ENCODE measurements at places on chromosomes 5 and 9.

GRCh38 chr9:86186696-86187095, 72.8 kb downstream of the C9orf153 start:
- no peaks in the 10 kb centered on the region for H3K36me3 ChIP-seq
- no peak overlapping the region for H3K4me3 ChIP-seq
- H3K4me1 ChIP-seq: no peaks in the 10 kb centered on the region
- no peaks in the 10 kb centered on the region for H3K27me3 ChIP-seq
- DNase-seq: no peak

- H3K4me3 ChIP-seq: no peak overlapping the region
- no peaks in the 10 kb centered on the region for H3K27me3 ChIP-seq
- H3K4me1 ChIP-seq: no peaks in the 10 kb centered on the region
- H3K36me3 ChIP-seq: no peaks in the 10 kb centered on the region
Measured at GRCh38 chr5:2631758-2632157, 119.7 kb downstream of the IRX2 start.

- H3K4me1 ChIP-seq: no peaks in the 10 kb centered on the region
- DNase-seq: peak; percentile 70
- H3K27me3 ChIP-seq: no peaks in the 10 kb centered on the region
- no peak overlapping the region for H3K4me3 ChIP-seq
Measured at GRCh38 chr9:119004618-119004990, 364.6 kb downstream of the BRINP1 start.

DNA sequence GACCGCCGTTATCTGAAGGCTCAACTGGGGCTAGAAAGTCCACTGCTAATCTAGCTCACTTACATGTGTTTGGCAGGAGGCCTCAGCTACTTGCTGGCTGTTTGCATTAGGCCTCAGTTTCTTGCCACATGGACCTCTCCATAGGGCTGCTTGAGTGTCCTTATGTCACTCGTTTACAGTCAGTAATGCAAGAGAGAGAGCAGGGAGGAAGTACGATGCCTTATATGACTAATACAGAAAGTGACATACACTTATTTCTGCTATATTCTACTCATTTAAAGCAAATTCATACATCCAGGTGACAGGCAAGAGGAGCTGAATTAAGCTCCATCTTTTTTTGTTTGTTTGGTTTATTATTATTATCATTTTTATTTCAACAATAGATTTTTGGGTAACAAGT, 179.6 kb downstream of the LURAP1L start:
- no peak for DNase-seq
- no peak overlapping the region for H3K4me3 ChIP-seq
- no peak overlapping the region for H3K27ac ChIP-seq
- no peaks in the 10 kb centered on the region for H3K36me3 ChIP-seq
